Nephron progenitor cell (in vitro differentiated cells): ENCODE measurements at places on chromosomes 2 and 18.

- no peak overlapping the region for H3K4me3 ChIP-seq
- H3K27ac ChIP-seq, result no peak overlapping the region
- peaks cover 34% of the 10 kb centered on the region for H3K4me1 ChIP-seq
- H3K27me3 ChIP-seq, result peaks cover 14% of the 10 kb centered on the region
Measured at GRCh38 chr18:50857694-50858093, 21.2 kb upstream of the ME2 start.

DNA sequence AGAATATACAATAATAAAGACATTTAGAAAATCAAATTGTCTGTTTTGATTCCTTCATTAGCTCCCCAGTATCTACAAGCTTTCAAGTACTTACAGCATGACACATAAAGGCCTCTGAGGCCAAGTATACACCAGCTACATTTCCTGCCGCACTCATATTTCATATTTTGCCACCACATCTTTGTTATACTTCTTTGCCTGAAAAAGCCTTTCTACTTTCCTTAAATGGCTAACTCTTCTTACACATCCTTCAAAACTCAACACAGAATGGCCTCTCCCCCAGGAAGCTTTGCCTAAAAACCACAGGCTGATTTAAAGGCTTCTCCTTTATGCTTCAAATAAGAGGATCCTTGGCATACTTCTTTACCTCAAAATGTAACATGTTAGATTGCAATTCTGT, 4.5 kb downstream of the STK17B start:
- no peak overlapping the region for H3K27ac ChIP-seq
- peaks cover 2% of the 10 kb centered on the region for H3K27me3 ChIP-seq
- H3K4me3 ChIP-seq, result no peak overlapping the region
- H3K36me3 ChIP-seq, result peaks cover 15% of the 10 kb centered on the region

DNA sequence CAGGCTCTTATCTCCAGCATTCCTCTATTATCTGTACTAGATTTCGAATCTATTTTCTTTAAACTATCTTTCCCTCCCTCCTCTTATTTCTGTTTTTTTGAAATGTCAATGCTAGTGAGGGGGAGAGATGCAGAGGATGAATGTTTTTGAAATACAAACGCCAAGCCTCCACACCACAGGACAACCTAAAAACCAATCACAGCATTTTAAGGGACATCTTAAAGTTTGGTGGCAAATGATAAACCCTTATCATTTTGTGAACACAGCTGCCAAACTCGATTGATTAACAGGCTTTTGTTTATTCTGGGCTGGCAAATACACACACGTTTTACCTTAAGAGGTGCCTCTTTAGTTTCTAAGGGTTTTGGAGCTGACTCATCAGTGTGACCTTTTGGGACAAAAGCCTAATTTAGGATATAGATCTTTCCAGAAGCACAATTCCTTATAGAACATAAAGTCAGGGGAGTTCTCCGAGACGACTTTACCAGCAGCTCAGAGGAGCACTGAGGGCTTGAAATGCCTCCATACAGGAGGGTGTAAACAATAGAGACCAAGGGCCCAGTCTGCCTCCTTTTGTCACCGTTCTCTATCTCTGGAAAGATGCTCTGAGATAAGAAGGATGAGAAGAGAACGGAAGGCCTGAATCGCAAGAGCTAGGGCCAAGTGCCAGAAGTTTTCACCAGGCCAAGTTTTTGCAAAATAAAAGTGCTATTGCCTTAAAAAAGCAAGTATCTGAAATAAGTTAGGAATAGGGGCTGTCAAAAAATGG, 4.2 kb upstream of the MEIS1 start:
- H3K4me3 ChIP-seq, result peak overlapping the region; percentile 93
- H3K27ac ChIP-seq, result peak overlapping the region; percentile 82
- peaks cover 66% of the 10 kb centered on the region for H3K4me1 ChIP-seq
- H3K27me3 ChIP-seq, result peaks cover 13% of the 10 kb centered on the region
- no peaks in the 10 kb centered on the region for H3K36me3 ChIP-seq

DNA sequence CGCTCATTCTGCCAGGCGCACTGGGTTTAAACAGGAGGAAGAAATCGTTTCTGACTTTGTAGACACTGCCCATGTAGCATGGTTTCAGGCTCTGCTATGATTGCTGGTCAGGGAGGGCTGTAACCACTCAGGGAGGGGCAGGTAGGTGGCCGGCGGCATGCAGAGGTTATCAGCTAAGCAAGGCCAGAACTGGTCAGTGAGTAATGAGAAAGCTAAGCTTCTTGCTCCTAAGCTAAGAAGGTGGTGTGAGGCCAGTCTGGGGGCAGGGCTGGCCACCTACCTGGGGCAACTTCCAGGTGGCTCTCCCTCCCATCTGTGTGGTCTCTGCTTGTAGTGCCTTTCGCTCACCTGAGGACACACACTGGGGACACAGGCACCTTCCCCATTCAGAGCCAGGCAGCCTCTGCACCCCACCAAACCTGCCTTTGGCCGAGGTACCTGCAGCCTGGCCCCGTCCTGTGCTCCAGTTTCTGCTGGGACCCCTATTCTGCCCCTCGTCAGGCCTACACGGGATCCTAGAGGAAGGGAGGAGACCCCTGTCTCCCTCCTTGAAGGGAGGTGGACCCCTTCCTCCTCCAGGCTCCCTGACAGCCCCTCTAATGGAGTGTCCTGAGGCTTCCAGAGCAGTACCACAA, 195.9 kb downstream of the SEPTIN10 start:
- H3K27ac ChIP-seq, result peak overlapping the region; percentile 39
- no peak overlapping the region for H3K4me3 ChIP-seq
- no peak for DNase-seq
- peaks cover 5% of the 10 kb centered on the region for H3K36me3 ChIP-seq
- no peaks in the 10 kb centered on the region for H3K27me3 ChIP-seq

GRCh38 chr2:4354164-4354563, 650.8 kb downstream of the DCDC2C start:
- peaks cover 6% of the 10 kb centered on the region for H3K4me1 ChIP-seq
- DNase-seq, result no peak
- no peaks in the 10 kb centered on the region for H3K36me3 ChIP-seq
- H3K4me3 ChIP-seq, result no peak overlapping the region
- no peaks in the 10 kb centered on the region for H3K27me3 ChIP-seq

DNA sequence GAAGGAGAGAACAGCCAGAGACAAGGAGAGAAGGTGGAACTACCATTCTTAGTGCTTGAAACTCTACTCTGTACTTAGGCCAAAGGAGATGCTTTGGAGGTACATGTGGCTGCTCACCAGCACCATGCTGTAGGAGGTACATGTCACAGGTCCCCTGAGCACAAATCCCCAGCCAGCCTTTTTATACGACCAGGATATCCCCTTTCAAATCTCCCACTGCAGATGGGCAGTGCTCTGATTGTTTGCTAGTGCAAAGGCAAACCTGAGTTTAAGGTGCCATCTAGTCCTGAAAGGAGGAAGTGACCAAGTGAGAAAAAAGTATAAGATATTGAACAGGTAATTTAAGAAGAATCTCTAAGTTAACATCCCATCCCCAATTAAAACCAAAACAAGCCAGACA, 17.1 kb upstream of the TTC21B start:
- DNase-seq, result no peak
- no peak overlapping the region for H3K27ac ChIP-seq
- no peaks in the 10 kb centered on the region for H3K36me3 ChIP-seq
- no peaks in the 10 kb centered on the region for H3K4me1 ChIP-seq

GRCh38 chr2:101052147-101052546, 50.1 kb downstream of the RPL31 start:
- peaks cover 45% of the 10 kb centered on the region for H3K36me3 ChIP-seq
- peaks cover 25% of the 10 kb centered on the region for H3K4me1 ChIP-seq
- no peak overlapping the region for H3K4me3 ChIP-seq
- H3K27me3 ChIP-seq, result peaks cover 4% of the 10 kb centered on the region
- DNase-seq, result no peak
- no peak overlapping the region for H3K27ac ChIP-seq

DNA sequence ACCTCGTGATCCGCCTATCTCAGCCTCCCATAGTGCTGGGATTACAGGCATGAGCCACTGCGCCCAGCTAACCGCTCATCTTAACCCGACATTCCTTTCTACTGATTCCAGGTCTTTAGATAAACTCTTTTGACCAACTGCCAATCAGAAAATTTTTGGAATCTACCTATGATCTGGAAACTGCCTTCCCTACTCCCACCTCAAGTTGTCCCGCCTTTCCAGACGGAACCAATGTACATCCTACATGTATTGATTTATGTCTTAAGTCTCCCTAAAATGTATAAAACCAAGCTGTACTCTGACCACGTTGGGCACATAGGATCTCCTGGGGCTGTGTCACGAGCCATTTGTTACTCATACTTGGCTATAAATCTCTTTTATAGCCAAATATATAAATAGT, 3.2 kb upstream of the NEU2 start:
- H3K36me3 ChIP-seq, result no peaks in the 10 kb centered on the region
- H3K27ac ChIP-seq, result no peak overlapping the region
- no peak for DNase-seq
- no peak overlapping the region for H3K4me3 ChIP-seq
- H3K27me3 ChIP-seq, result peaks cover 5% of the 10 kb centered on the region

DNA sequence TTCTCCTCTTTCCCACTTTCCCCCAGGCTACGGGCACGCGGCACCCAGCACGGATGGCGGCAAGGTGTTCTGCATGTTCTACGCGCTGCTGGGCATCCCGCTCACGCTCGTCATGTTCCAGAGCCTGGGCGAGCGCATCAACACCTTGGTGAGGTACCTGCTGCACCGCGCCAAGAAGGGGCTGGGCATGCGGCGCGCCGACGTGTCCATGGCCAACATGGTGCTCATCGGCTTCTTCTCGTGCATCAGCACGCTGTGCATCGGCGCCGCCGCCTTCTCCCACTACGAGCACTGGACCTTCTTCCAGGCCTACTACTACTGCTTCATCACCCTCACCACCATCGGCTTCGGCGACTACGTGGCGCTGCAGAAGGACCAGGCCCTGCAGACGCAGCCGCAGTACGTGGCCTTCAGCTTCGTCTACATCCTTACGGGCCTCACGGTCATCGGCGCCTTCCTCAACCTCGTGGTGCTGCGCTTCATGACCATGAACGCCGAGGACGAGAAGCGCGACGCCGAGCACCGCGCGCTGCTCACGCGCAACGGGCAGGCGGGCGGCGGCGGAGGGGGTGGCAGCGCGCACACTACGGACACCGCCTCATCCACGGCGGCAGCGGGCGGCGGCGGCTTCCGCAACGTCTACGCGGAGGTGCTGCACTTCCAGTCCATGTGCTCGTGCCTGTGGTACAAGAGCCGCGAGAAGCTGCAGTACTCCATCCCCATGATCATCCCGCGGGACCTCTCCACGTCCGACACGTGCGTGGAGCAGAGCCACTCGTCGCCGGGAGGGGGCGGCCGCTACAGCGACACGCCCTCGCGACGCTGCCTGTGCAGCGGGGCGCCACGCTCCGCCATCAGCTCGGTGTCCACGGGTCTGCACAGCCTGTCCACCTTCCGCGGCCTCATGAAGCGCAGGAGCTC, 35.4 kb downstream of the KCNK3 start:
- H3K36me3 ChIP-seq, result no peaks in the 10 kb centered on the region
- peaks cover 13% of the 10 kb centered on the region for H3K27me3 ChIP-seq
- H3K4me1 ChIP-seq, result peaks cover 29% of the 10 kb centered on the region
- no peak for DNase-seq

DNA sequence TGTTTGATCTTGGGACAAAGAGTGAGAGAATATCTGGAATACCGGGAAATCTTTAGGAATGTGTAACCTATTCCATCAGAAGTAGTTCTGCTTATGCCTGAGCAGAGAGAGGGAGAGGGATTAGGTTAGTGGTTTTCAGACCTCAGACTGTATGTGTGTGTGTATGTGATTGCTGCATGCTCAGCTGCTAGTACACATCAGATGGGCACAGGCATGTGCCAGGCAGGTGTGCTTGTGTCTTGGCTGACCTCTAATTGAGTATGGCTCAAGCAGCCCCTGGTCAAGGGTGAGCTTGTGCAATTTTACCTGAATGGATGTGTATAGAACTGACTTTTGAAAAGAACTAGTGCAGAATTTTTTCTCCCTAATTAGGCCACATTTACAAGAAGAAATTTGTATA, 91.2 kb downstream of the INSIG2 start:
- peaks cover 43% of the 10 kb centered on the region for H3K4me1 ChIP-seq
- H3K36me3 ChIP-seq, result no peaks in the 10 kb centered on the region
- H3K27me3 ChIP-seq, result peaks cover 16% of the 10 kb centered on the region
- no peak for DNase-seq
- H3K27ac ChIP-seq, result no peak overlapping the region
- H3K4me3 ChIP-seq, result no peak overlapping the region

- no peaks in the 10 kb centered on the region for H3K27me3 ChIP-seq
- peaks cover 5% of the 10 kb centered on the region for H3K36me3 ChIP-seq
- peak overlapping the region; percentile 80 for H3K27ac ChIP-seq
- DNase-seq, result no peak
- H3K4me3 ChIP-seq, result no peak overlapping the region
- H3K4me1 ChIP-seq, result peaks cover 57% of the 10 kb centered on the region
Measured at GRCh38 chr18:55351241-55351691, 236.7 kb downstream of the TCF4 start.

DNA sequence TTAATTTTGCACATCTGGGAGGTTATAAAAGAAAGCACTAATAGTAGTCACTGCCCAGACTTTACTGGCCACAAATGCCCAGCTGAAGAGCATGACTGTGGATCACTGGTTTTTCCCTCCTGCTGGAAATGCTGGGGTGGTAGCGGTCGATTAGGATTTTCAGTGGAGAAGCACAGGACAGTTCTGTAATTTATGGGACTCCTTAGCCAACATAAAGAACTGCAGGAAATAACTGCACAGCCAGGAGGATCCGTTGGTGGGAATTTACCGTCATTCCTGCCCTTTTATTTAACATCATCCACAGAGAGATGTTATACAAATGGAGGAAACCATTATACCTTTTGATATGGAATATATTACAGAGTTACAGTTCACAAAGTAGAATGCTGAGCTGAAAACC, 61.5 kb downstream of the TNFRSF11A start:
- H3K36me3 ChIP-seq, result peaks cover 22% of the 10 kb centered on the region
- peaks cover 21% of the 10 kb centered on the region for H3K4me1 ChIP-seq
- H3K27me3 ChIP-seq, result peaks cover 6% of the 10 kb centered on the region
- H3K27ac ChIP-seq, result peak overlapping the region; percentile 63
- no peak overlapping the region for H3K4me3 ChIP-seq

DNA sequence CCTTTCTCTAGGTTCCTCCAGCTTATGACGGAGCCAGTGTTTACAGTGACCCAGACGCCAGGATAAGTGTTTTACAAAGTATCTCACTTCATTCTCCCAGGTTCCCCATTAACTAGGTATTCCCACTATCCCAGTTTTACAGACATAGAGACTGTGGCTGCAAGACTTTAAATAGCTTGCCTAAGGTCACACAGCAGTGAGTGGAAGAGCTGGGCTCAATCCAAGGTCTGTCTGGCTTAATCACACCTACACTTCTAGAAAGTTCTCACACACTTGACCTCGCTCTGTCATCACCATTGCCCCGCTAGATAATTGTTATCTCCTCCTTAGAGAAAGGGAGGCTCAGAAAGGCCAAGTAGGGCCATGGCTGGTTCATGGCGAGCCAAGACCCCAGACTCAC, 110.2 kb downstream of the ANTXR1 start:
- H3K27me3 ChIP-seq, result no peaks in the 10 kb centered on the region
- no peak overlapping the region for H3K4me3 ChIP-seq
- H3K27ac ChIP-seq, result peak overlapping the region; percentile 9
- H3K4me1 ChIP-seq, result no peaks in the 10 kb centered on the region

DNA sequence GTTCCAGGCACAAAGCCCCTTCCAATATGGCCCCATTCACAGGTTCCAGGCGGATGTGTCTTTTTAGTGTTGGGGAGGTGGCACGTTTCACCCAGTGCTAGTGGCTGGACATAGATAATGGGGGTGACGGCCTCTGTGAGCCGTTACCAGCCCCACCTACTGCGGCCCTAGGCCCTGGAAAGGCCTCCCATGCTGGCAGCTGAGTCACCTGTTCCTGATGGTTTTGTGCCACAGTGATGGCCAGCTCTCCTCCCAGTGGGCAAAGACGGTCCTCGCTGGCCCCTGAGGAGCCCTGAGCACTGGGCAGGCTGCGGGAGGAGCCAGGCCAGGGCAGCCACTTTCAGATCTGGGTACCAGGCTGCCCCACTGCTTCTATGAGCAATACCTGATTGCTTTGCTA, 40.0 kb upstream of the GPC1 start:
- H3K36me3 ChIP-seq, result no peaks in the 10 kb centered on the region
- H3K27ac ChIP-seq, result no peak overlapping the region
- no peaks in the 10 kb centered on the region for H3K27me3 ChIP-seq
- no peak for DNase-seq
